Stimulated activated effector memory CD8-positive, alpha-beta T cell treated with anti-CD3 and anti-CD28 coated beads, Interleukin-12 subunit alpha, Interleukin-12 subunit beta, amount 100 ng/mL, for 72 hours (primary cell): ENCODE measurements at places on chromosomes 5 and 9.

DNA sequence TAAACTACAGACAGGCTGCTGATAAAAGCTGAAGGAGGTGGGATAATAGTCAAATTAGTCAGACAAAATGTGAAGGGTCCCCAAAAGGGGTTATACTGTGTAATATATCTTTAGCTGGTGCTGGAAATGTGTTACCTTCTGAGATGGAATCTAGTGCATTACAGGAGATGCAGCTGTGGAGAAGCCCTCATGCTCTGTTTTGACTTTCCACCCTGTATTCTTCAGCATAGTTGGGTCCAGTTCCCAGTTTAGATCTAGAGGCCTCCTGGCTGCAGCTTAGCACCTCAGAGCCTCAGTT is 122.6 kb downstream of the PAPPA start:
- DNase-seq: no peak

DNA sequence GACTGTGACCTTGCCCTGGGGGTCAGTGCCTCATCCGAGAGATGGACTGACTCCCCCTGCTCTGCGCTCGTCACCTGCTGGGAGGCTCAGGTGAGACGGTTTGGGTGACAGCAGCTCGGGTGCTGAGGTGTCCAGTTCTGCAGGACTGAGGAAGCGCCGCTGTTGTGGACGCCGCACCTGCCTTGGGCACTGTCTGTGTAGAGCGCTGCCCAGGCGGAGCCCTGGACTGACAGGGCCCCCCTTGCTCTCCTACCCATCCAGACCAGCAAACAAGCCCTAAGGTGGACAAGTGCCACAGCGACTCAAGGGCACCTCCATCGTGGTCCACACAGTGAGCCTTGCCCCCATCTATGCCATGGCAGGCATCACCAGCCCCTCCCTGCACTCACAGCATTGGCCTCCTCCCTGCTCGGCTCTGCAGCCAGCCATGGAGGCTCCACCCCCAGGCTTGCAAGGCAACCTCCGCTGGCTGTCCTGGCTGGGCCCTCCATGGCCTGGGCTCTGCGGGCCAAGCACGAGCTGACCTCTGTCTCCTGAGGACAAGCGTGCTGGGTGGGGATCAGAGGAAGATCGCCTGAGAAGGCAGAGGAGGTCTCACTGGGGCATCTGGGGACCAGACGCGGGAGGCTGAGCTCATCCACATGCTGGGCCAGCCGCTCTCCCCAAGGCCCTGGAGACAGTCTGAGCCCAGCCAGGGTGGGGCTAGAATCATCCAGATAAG is 87.1 kb upstream of the COL5A1 start:
- DNase-seq: no peak

- DNase-seq: no peak
These were observed 329.5 kb downstream of the BNC2 start for GRCh38 chr9:16540743-16541613.

- DNase-seq: no peak
These were observed 90.2 kb downstream of the ZNF462 start for GRCh38 chr9:106953174-106953573.

- DNase-seq: no peak
These were observed 49.2 kb downstream of the ANXA1 start for GRCh38 chr9:73200694-73201452.

DNA sequence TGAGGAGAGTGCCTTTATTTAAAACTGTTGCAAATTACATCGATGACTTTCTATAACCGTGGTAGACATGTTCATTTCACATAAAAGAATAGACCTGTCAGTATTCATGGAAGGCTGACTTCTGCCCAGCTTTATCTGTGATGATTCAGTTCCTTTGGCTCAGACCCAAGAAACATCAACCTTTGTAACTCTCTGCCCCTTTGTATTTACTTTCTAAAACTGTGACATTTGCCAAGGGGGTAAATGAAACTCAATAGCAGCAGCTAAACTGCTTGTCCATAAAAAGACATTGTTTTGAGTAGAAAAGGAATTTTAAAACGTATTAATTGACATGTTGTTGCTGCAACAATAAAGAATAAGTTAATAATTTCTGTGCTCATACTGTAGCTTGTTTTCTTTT is 137.8 kb upstream of the ANKH start:
- DNase-seq: no peak

- DNase-seq: no peak
These were observed 352.4 kb upstream of the ACTBL2 start for GRCh38 chr5:57834829-57835608.

DNA sequence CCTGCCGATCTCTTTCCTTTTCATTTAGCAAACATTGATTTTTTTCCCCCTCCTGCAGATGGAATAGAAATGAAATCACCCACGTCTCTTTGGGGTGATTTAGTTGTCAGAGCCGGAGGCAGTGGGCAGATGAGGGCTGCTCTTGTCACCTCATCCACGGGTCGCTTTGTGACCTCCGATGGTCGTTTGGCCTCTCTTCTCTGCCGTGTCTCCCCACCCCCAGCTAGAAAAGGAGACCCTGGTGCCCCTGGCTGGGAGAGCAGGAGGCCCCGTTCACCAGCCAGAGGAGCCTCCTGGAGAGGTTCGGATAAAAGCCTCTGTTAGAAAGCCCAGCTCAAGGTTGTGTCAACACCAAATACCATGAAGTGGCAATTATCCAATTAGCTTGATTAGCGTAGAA is 21.6 kb upstream of the RXRA start:
- no peak for DNase-seq

- no peak for DNase-seq
These were observed 350.6 kb downstream of the MLLT3 start for GRCh38 chr9:20271723-20272122.

GRCh38 chr5:38968665-38969064 is 105.5 kb downstream of the RICTOR start:
- no peak for DNase-seq

DNA sequence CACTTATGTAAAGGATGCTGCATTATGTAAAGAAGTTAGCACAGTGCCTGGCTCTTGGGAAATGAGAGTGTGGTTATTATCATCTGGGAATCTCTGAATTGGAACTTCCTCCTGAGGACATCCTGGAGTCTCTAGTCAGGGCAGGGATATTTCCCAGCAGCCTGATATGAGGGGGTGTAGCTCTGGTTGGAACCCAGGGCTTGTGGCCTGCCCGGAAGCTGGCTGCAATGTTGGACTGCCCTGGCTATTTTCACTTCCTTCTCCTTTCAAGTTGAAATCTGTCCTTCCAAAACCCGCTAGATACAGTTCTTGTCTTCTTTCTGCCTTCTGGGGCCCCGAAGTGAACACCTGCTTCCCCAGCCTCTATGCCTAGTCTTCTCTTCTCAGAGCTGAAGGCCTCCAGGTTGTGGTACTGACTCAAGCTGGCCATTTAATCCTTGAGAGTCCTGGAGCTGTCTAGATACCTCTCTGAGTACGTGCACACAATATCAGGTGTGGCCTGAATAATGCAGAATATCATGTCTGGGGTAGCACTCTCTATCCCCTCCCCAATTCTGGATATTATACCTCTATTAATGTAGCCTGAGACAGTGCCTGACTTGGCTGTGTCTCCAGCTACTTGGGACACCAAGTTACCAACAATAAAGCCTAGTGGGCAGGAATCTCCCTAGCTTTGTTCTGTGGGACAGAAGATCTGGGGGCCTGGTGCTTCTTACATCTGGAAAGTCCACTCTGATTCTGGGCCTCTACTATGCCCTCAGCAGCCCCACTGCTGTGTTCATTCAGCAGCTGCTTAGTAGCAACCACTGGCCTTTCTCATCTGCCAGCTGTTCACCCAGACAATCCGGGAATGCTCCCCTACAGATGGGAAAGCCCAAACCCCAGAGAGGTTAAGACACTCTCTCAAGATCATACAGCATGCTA is 45.0 kb downstream of the SLC6A7 start:
- no peak for DNase-seq

GRCh38 chr5:175750511-175750931 is 92.7 kb downstream of the HRH2 start:
- DNase-seq: no peak

DNA sequence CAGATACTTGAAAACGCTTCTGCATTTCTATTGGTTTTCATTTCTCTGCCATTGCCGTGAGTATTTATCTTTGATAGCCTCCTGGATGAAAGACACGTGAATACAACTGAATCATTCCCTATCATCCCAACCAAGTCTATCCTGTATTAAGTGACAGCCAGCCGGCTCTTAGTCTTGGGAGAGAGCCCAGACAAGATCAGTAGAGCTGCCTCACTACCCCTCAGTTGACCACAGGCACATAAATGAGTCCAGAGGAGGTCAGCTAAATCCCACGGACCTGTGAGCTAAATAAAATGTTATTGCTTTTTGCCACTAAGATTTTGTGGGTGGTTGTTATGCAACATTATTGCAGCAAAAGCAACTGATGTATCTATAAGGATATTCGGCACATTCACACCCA is 639.0 kb upstream of the ACO1 start:
- DNase-seq: no peak

DNA sequence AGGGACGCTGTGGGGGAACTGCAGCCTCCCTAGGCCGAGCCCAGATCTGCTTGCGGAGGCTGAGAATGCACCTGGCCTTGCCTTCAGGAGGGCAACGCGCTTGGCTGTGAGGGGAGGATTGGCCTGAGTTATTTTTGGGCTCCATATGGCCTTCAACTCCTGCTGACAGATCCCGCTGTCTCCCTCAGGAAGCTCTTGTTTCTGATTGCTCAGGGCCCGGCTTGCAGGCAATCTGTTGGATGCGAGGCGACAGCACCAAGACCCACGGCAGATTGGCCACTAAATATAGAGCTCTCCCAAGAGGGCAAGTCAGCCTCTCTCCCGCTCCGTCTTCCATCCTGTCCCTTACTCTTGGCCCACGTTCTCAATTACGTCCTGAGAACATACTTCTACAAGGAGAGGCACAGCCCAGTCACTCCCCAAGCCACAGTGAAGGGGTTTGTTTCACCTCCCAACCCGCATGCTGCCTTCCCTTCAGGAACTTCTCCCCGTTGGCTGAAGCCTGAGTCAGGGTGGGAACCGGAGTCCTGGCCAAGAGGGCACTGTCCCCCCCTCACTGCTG is 53.6 kb downstream of the RASGEF1C start:
- no peak for DNase-seq

DNA sequence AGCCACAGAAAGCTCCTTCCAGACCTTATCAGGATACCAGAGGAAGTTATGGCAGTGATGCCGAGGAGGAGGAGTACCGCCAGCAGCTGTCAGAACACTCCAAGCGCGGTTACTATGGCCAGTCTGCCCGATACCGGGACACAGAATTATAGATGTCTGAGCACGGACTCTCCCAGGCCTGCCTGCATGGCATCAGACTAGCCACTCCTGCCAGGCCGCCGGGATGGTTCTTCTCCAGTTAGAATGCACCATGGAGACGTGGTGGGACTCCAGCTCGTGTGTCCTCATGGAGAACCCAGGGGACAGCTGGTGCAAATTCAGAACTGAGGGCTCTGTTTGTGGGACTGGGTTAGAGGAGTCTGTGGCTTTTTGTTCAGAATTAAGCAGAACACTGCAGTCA is 70.8 kb upstream of the ENTREP1 start:
- DNase-seq: no peak

- no peak for DNase-seq
These were observed 269.8 kb downstream of the TMEM38B start for GRCh38 chr9:105964156-105964555.

DNA sequence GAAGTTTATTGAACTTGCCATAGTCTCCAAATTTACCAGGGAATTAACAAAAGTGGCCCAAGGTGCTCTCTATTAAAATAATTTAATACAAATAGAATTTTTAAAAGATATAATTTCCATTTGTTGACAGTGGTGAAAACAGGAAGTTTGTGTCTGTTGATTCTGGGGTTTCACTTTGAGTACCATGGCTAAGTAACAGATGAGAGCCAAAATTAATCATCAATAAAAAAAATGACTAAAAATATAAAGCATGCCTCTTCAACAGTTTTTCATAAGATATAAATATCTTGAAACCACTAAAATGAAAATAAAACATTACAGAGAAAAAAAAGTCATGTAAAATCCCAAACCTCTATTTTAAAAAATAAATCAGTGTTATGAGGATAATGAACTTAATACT is 49.8 kb downstream of the SGCD start:
- no peak for DNase-seq

GRCh38 chr5:154176181-154176580 is 14.4 kb upstream of the GALNT10 start:
- no peak for DNase-seq

DNA sequence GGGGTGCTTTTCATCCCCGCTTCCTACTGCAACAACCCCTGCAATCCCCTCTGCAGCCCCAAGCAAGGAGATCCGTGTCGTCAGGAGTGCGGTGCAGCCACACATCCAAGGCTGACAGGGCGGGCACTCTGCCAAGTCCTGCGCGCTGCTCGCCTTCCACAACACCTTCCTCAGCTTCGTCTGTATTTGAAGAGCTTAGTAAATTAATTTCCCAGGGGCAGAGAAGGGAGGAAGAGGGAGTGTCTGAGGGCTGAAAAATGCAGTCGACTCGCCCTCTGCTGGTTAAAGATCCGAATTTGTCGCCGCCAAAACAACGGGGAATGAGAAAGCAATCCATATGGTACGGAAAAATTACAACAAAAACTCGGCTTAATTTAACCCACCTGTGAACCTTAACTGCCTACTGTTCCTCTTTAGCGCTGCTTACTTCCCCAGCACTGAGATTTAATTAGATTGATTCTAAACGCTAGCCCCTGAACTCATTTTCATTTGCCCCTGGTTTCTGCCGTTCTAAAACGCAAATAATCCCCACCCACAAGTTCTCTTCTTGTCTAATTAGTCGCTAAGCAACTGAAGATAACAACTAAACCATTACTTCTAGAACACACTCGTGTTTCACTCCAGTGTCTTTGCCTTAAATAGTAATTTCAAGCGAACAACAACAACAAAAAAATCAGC is 10.9 kb upstream of the PCDHB1 start:
- DNase-seq: no peak

DNA sequence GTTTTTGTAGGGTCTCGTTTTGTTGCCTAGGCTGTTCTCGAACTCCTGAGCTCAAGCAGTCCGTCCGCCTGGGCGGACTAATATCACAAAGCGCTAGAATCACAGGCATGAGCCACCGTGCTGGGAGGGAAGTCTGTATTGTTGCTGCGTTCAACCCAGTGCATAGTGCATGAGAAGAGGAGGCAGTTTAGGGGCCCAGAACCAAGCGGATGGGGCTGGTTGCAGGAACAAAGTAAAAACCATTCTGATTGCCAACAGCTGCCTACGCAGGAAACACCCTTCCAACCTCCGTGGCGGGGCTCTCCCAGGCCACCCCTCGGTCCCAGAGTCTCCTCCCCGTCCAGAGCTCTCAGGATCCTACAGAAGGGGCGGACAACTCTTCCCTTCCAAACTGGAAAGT is 87.1 kb downstream of the ANXA2R start:
- DNase-seq: no peak
